ENCODE measurements at places on chromosomes 7 and 10. TPM values are rescaled to one million over a fixed set of nuclear protein-coding genes. Genes with fewer than 3 reads are reported as not detected.

DNA sequence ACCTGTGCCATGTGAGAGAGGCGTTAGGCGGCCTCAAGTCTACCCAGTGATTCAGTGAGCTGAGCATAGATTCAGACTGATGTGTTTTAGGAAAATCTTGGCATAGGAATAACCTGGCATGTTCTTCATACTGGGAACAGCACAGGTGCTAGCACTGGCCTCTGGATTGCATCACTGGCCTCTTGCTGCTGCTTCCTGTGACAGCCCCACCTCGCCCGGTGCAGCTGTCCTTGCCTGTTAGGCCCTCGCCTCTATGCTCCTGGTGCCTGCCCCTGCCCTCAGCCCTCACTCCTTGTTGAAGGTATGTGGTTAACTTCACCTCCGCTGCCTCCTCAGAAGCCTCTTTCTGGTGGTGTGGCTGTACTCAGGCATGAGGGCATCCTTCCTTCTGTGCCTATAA, 46.2 kb downstream of the BLNK start:
- no peak for DNase-seq

GRCh38 chr10:84214612-84215235, 10.6 kb downstream of the LRIT2 start:
- DNase-seq, result no peak

- no peak for DNase-seq
These were observed 49.7 kb downstream of the ADD3 start for GRCh38 chr10:110057456-110057855.

DNA sequence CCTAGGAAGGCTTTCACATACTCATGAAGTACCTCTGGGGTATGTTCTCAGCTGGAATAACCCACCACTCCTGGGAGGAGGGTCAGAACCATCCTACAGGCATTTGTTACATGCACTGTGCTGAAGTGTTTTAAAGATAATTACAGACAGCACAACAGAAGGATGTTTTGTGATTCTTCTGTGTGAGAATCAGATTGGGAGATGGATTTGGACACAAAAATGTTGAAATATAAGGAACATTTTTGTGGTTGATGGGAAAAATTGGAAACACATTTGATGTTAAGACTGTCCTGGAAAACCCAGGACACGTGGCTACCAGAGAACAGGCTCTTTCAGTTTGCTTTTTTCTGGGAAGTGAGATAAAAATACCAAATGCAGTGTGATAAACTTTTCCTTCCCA, 61.4 kb downstream of the BICC1 start:
- no peak for DNase-seq

DNA sequence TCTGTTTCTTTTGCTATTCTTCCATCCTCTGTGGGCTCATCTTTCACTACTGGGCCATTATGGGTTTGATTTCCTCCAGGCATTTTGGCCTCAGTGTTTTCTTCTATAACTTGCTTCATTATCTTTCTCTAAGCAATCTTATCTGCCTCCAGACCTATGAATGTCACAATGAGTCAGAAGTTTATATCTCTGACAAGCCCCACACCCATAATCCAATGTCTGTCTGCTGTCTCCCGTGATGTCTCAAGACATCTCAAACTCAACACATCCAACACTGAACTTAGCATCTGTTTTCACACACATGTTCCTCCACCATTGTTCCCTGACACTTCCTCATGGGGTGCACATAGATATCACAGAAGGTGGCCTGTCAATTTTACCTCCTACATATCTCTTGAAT, 46.7 kb upstream of the RHOBTB1 start:
- no peak for DNase-seq

- DNase-seq, result no peak
These were observed 12.6 kb upstream of the UBE2D1 start for GRCh38 chr10:58322072-58322834.

GRCh38 chr10:1132584-1132983, 76.4 kb downstream of the WDR37 start:
- no peak for DNase-seq

GRCh38 chr10:111108441-111108840, 31.6 kb downstream of the ADRA2A start:
- DNase-seq, result no peak

DNA sequence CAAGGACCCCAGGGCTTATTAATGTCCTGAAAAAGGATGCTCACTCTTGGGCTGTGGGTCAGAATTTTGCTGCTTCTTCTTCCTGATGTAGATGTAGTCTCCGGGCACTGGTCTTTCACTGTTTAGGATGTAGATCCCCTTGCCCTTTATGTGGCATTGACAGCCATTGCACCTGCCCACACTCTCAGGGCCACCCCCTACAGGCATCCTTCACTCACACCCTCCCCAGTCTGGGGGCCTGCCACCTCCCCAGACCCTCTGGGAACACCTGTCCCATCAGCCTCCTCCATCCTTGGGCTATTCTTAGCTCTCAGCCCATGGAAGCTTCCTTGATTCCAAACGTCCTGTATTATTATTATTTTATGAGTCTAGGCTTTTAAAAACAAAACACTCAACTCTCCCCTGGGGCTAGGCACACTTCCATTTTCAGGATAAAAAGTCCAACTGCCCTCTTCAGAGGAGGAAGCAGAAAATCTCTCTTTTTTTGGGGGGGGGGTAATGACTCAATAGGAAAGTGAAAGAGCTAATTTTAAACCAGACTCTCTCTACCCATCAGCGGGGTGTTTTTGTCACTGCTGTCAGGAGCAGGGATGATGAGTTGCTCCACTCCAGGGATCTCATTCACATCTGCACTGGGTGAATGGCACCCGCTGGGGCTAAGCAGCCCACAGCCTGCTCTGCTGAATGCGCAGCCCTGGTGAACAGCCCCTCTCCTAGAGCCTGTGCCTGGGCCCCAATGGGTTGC, 11.5 kb upstream of the KLRG2 start:
- DNase-seq, result no peak

DNA sequence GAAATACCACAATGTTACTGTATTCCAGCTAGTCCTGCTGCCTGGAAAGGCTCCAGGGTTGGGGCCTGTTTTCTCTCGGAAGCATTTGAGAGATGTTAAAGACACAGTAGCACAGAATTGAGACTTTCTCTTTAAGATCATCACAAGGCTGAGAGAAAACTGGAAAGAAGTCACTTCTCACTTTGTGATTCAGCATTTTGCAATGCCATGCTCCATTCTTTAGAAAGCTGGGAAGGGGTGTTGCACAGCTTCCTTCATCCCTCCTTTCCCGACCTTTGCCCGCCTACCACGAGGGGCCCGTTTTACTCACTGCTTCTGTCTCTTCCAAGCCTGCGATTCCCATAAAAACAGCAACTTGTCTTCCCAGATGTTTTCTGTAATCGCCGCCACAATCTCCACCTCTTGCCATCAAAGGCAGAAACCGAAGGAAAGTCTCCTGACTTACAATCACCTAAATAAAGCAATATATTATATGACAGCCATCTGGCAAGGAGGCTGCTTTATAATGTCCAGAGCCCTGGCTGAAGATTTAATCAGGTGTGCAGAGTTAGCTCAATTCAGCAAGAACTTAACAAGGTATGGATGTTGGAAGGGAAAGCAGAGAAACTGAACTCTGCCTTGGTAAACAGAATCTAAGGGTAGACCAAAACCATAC, 18.9 kb downstream of the NOD1 start:
- DNase-seq, result no peak

GRCh38 chr10:28215930-28216329, 86.9 kb downstream of the MPP7 start:
- DNase-seq, result no peak

The TUBAL3 gene
- total RNA-seq, result not detected

The SLC26A3 gene
- 2.0 TPM for total RNA-seq

The HOGA1 gene
- 11.9 TPM for total RNA-seq

The OGDHL gene
- 11.7 TPM for total RNA-seq

The EPDR1 gene
- 2.8 TPM for total RNA-seq

The LBX1 gene
- not detected for total RNA-seq

The GBX1 gene
- 2.1 TPM for total RNA-seq

The ZNF727 gene
- total RNA-seq, result not detected

The TNKS2 gene
- total RNA-seq, result 53.2 TPM

The ZNF467 gene
- total RNA-seq, result 16.1 TPM

Measured in progenitor cell of endocrine pancreas (in vitro differentiated cells).